Kidney tubule cell (primary cell): ENCODE measurements at places on chromosomes 3 and 15.

- DNase-seq, result no peak
Measured at GRCh38 chr15:45573961-45574629, 13.1 kb upstream of the BLOC1S6 start.

GRCh38 chr3:66839508-66839907 is 158.6 kb upstream of the KBTBD8 start:
- no peak for DNase-seq

DNA sequence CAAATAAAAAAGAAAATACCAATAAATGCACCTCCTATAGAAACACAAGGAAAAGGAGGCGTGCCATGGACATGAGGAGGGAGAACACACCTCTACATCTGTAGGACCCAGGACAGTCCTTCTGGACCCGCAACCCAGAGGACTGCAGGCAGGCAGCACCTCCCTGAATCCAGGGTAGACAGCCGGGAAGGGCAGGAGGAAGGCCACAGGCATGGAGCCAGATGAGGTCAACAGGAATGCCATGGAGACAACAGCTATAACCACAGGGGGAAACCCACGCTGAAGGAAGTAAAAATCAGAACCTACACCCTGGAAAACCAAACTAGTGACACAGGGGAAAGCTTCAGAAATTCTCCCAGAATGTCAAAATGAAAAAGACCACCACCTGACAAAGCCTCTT is 248.8 kb upstream of the NSMCE3 start:
- peak; percentile 85 for DNase-seq

DNA sequence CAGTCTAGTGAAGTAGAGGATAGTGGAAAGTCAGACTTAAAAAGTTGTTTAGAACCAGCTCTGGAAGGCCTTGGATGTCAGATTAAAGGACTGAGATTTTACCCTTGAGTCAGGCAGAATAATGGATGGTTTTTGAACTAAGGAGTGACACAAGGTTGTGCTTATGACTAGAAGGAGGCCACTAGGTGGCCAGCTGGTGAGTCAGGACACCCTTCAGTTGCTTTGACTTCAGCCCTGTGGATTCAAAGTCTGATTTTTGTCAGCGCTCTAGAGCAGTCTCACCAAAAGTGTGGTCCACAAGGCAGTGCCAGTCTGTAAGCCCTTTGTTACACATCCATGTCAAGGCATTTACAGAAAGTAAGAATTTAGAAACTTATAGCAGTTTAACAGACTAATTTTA is 3.8 kb upstream of the GABPB1 start:
- peak; percentile 75 for DNase-seq

DNA sequence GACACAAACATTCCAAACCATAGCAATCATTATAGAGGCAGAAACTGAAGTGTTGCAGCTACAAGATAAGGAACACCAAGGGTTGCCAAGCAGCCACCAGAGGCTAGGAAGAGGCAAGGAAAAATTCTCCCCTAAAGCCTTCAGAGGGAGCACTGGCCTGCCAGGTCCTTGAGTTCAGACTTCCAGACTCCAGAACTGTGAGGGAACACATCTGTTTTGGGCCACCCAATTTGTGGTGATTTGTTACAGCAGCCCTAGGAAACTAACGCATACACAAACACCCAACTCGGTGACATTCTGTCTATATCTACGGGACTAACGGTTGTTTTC is 54.6 kb downstream of the MB21D2 start:
- DNase-seq, result no peak

- no peak for DNase-seq
Measured at GRCh38 chr3:131883086-131883485, 151.7 kb downstream of the CPNE4 start.

GRCh38 chr3:187880441-187880840 is 135.2 kb upstream of the BCL6 start:
- no peak for DNase-seq

- DNase-seq, result peak; percentile 85
Measured at GRCh38 chr3:5194801-5195509, 7.4 kb downstream of the EDEM1 start.

GRCh38 chr3:108182339-108182738 is 39.9 kb downstream of the IFT57 start:
- no peak for DNase-seq

GRCh38 chr3:18111796-18112232 is 313.3 kb downstream of the SATB1 start:
- DNase-seq, result peak; percentile 33

DNA sequence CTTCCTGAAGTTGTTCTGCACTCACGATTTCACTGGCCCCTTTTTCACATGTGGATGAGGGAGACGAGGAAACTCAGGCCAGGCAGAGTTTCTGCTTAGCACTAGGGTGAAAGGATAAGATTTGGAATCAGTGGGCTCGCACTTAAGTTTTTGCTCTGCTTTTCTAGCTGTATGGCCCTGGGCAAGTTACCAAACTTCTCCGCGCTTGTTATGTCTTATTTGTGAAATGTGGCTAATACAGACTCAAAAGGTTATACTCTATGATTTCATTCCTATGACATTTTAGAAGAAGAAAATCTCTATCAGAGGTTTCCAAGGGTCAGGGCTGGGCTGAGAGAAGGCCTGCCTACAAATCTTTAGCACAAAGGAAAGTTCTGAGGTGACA is 191.9 kb upstream of the LRIG1 start:
- DNase-seq, result no peak

- no peak for DNase-seq
Measured at GRCh38 chr3:143283432-143284128, 164.0 kb downstream of the CHST2 start.

DNA sequence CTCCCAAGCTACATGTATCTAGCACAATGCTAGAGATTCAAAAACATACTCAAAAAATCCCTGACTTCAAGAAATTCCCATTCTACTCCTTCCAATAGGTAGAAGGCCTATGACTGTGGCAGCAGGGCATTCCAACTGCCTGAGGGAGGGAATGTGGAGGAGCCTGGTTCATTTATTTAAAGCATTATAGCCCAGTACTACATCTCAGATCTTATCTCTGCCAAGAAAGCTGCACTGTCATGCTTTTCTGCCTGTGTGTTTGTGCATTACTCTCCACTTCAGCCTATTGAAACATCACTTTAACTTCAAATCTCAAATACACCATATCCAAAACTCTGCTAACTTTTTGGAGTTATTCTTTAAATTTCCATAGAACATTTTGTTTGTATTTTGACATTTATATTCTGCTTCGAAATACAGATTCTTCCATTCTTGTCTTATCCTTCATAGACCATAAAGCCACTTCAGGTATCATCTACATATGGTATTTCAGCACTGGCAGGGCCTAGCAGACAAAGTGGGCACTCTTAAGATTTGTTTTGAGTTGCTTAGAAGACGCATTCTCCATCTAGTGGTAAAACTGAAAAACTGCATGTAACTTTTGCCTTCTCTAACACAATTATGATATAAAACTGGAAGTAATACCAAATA is 59.1 kb upstream of the NEDD4 start:
- DNase-seq, result peak; percentile 65

DNA sequence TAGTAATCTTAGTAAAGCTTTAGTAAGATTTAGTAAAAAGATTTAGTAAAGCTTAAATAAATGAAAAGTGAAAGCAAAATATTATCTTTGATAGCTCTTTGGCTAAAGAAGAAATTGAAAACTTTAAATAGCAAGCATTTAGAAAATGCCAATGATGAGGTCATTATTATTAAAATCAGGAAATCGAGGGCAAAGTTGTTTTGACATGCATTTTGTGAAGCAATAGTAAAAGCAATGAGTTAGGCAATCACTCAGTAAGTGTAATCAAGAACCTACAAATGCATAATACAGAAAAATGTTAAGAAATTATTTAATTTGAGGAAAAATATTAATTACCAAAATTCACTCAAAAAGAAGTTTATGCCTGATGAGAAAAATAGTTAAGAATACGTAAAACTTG is 280.3 kb upstream of the MME start:
- DNase-seq, result no peak

DNA sequence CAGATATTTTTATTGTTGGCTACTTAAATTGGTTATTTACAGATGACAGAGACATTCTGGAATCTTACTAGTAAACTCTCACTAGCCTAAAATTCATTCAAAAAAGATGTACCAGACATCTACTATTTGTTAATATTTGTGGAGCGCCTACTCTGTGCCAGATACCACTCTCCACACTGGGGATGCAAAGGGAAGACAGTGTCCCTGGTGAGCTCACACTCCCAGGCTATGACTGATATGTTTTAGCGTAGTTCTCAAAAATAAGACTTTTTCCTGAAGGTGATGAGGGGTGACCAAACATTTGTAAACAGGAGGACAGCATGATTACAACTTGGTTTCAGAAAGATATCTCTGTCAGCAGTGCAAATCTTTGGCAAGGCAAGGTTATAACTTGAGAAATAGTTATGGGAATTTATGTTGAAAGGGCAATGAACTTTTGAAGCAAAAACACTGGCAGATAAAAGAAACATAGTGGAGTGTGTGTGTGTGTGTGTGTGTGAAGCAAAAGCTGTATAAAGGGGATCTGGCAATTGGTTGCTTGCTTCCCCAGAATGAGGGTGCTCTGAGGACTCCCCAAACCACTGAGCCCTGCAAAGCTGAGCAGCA is 51.2 kb downstream of the HACD2 start:
- DNase-seq, result no peak

- DNase-seq, result peak; percentile 76
Measured at GRCh38 chr15:57654153-57654852, 52.2 kb upstream of the POLR2M start.

GRCh38 chr3:195446359-195446758 is 3.5 kb upstream of the ACAP2 start:
- DNase-seq, result no peak

- DNase-seq, result no peak
Measured at GRCh38 chr3:47015151-47015550, 35.7 kb downstream of the NBEAL2 start.

DNA sequence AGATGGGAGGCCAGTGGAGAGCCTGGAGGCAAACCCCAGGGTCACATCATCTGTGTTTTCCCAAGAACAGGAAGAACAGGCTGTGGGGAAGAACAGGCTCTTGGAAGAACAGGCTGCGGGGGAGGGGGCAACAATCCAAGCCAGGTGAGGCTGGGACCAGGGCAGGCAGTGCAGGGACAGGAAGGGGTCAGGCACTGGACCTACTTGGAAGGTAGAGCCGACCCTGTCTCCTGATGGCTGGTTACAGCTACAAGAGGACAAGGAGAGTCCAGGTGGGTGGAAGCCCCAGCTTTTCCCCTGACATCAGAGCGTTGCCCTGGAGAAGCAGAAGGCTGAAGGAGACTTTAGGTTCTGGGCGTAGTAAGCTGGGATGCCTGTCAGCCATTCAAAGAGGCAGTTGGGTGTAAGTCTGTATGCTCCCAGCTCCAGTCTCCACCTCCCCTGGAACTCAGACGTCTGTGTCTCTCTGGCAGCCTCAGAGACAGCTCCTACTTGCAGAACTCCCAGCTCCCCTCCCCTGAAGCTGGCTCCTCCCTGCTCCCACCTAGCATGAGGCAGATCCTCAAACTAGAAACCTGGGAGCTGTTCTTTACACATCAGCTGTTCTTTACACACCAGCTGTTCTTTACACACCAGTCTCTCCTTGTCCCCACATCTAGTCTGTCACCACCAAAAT is 130.9 kb downstream of the DNAJB8 start:
- DNase-seq, result no peak

- DNase-seq, result peak; percentile 20
Measured at GRCh38 chr3:69422751-69423150, 36.9 kb upstream of the FRMD4B start.

DNA sequence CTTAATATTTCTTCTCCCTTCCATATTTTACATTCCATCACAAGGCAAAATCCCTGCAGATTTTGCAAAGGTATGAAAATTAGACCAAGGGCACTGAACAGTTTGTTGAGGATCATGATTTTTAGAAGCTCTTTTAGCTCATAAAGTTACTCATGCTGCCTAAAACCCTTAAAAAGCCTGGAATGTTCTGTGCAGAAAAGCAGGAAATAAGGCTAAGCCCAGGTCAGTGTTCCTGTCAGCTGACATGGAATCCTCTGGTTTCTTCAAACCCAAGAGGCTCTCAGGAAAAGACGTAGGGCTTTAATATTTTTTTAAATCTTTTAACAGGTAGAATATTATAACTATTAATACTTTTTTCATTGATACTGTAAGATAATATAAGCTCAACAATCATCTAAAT is 8.2 kb downstream of the CBLB start:
- DNase-seq, result no peak

DNA sequence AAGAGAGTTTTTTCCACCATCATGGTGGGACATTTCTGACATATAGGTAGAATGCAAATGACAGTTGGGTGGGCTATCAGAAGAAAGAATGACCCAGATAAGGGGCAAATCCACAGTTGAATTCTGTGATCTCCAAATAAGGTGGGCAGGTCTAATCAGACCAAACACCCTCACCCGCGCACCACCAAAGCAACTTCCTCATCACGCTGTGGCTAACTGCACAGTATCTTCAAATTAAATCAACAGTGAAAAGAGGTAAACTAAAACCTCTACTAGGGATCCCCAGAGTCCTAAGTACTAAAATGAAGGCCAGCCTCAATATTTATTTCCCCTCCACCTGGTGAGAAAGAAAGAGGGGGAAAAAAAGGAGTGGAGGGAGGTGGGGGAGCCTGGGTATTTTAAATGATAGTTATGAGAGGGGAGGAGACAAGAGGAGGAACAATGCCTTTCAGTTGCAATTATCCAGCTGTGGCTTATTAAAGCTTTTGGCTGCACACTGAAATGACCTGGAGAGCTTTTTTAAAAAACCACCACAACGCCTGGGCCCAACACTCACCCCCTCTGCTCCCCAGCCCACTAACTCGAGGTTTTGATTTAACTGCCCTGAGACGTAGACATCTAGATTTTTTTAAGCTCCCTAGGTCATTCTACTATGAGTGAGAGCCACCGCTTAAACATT is 61.0 kb downstream of the LRIG1 start:
- no peak for DNase-seq

DNA sequence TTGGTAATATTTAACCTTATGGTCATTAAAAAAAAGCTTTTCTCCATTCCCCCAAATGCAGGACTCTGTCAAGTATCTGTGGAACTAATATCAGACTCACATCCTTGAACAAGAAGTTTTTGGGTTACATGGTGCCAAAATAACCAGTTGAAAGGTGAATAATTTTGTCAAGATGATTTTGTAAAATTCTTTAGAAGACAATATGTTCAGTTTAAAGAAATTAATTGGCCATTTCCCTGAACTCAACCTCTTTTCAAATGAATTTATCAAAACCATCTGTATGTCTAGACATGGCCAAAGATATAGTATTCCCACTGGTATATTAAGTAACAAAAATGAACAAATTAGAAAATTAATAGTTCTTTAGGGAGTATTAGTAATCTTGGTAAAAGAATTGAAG is 280.5 kb downstream of the MBNL1 start:
- DNase-seq, result no peak

GRCh38 chr3:29757054-29757777 is 476.3 kb downstream of the RBMS3 start:
- DNase-seq, result peak; percentile 92

GRCh38 chr3:42673082-42673481 is 12.3 kb upstream of the KLHL40 start:
- DNase-seq, result no peak
